ENCODE measurements at places on chromosomes 11 and 22.

DNA sequence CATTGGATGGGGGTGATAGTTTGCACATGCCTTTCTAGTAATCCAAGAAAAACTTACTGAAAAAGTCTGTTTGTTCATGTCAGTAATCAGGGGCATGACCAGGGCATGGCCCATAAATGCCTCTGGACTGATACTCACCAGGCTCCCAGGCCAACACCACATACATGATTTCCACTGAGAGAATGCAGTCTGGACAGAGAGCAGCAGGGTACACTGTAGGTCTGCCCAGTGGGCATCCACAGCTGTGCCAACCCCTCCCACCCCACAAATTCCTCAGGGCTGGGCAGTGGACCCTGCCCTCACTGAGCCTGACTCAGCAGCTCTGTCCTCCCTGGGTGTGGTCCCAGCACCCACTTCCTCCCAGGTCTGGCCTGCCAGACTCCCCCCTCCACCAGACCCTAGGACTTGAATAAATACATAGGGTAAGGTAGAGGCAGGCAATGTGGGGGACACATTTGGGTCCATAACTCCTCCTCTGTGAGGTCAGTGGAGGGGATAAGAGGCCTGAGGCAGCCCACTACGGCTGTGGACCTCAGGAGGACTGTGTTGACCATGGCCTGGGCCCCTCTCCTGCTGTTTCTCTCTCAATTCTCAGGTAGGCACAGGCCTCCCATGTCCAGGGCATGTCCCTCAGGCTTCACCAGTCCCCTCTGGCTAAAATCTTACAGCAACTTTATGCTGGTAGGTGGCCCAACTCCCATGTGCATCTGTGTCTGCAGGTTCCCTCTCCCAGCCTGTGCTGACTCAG lies 92.2 kb upstream of the TOP3B start:
- DNase-seq, result no peak

- DNase-seq, result no peak
These were observed 7.8 kb downstream of the BCR start for GRCh38 chr22:23187871-23188700.

DNA sequence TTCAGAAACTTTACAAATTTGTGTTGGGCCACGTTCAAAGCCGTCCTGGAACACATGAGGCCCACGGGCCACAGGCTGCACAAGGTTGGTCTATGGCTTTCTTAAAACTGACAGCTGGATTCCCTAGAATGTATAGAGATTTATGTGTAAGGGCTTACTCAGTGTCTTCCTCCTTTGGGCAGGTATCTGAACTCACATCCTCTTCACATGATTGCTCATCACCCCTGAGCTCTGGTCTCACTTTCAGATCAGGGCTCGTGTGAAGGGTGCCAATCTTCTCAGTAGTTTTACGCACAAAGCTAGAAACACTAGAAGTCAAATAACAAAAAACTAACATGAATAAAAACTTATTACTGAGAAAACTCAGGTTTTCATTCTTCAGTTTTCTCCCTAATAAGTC lies 27.1 kb downstream of the HPS5 start:
- DNase-seq, result peak; percentile 62

DNA sequence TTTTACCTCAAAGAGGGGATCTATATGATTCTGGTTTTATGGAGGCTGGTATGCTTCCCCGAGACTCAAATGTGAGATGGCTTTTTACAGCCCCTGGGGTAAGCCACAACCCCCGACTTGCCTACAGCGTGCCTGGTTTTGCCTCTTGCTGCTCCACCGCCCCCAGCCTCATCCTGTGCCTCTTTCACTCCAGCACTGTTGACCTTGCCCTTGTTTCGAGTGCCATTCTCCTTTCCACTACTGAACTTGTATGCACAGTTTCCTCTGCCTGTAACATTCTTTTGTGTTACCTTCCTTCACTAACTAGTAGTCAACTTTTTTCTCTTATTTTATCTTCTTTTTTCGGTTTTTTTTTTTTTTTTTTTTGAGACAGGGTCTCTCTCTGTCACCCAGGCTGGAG lies 219.0 kb upstream of the ZBED5 start:
- DNase-seq, result no peak

- no peak for DNase-seq
These were observed 12.0 kb downstream of the TNNT3 start for GRCh38 chr11:1931341-1932104.

GRCh38 chr11:77055101-77055561 lies 11.6 kb upstream of the CAPN5 start:
- no peak for DNase-seq

GRCh38 chr11:83549984-83550667 lies 264.0 kb upstream of the CCDC90B start:
- no peak for DNase-seq

GRCh38 chr22:47628477-47629272 lies 866.2 kb downstream of the TBC1D22A start:
- no peak for DNase-seq

- DNase-seq, result peak; percentile 74
These were observed 16.9 kb upstream of the RAC2 start for GRCh38 chr22:37260901-37261336.

DNA sequence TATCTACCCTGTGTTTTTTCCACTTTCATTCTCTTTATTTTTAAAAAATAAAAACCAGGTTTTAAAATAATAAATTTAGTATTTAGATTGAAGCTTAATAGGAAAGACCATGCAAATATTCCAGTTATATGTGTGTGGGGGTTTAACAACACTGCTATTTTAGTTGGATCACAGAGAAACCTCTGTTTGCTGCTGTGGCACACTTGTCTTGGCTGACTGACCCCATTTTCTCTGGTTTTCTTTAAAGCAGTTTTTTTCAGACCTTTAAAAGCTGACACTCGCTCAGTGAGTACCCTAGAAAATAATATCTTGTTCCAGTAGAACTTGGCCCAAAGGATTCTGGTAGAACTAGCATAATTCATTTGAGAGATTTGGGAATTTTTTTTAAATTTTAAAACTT lies 31.6 kb downstream of the ACER3 start:
- peak; percentile 38 for DNase-seq

GRCh38 chr11:42870480-42870879 lies 441.3 kb upstream of the API5 start:
- no peak for DNase-seq

GRCh38 chr22:26585104-26585790 lies 4.7 kb downstream of the TPST2 start:
- no peak for DNase-seq

DNA sequence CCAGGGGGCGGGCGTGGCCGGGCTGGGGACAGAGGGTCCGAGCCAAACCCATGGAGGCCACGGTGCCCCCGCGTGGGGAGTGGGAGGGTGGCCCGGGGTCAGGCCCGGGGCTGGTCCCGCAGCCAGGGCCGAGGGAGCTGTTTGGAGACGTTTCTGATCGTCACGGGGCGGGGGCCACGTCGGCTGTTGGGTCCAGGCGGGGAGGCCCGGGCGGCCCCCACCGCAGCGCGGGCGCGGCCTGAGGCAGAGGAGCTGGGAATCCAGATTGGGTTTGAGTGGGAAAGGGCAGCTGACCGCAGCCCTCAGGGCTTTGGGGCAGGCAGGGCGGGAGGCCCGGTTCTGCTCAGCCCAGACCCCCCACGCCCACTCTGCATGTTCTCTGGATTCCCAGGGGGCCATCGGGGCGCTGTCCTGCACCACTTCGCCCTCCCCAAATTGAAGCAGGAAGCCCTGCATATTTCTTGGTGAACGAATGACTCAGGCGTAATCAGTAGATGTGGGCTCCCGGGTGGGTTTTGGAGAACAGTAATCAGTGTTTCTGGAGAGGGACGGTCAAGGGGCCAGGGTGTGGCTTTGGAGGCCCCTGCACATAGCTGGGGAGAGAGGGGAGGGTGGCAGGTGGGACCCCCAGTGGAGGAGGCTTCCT lies 583 bp downstream of the MRPL23 start:
- DNase-seq, result no peak

DNA sequence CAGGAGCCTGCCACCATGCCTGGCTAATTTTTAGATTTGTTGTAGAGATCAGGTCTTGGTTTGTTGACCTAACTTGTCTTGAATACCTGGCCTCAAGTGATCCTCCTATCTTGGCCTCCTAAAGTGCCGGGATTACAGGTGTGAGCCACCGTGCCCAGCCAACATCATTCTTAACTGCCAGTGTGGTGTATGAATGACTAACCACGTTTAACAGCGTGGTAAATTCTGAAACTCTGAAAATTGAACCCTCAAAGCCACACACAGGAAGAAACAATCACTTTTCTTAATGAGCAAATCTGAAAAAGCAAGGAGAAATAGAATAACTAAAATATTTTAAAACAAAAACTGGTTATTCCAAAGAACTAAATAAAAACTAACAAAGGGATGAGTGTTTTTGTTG lies 7.4 kb downstream of the TMEM9B start:
- no peak for DNase-seq

DNA sequence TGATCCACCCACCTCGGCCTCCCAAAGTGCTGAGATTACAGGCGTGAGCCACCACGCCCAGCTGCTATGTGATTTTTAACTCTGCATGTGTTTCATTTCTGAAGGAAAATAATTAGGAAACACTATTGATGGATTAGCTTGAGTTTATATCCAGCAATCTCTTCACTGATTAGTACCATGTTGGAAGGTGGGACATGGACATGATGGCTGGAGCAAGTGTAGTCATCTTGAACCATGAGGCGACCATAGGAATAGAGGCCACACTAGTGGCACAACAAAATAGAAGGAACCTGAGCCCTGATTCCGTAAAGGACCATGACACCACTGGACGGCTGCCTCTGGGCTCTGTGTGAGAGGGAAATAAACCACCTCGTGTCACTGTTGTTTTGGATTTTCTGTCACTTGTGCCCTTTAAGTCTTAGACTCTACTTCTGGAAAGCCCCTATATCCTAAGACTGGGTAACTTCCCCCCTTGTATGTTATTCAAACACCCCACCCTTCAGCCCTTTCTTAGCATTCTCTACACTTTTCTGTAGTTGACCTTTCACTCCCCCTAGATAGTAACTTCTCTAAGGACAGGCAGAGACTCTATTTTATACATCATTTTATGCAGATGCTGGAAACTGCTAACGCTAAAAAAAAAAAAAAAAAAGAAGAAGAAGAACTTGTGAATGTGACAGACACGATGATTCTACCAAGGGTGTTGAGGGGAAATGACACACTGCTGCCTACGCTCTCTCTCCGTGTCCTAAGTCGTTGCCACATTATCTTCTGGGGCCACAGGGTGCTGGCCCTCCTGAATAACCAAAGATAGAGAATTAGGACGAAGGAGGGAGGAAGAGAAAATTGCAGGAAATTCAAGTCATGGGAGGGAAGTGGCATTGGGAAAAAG lies 2.7 kb upstream of the VPS37C start:
- no peak for DNase-seq

DNA sequence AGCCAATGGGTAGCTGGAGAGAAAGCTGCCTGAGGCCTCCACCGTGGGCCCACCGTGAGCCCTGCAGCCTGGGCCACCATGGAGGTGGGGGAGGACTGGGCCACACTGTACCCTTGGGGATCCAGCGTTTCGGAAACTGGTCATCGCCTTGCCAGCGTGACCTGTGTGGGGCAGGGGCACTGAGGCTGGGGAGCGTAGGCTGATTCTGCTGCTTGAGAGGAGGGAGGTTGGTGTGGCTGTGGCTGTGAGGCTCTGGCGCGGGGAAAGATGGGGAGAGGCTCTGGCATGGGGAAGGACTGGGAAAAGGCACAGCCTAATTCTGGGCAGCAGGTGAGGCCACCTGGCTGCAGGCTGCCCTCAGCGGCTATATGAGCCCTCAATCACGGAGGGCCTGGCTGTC lies 12.6 kb upstream of the TTLL12 start:
- DNase-seq, result no peak

- DNase-seq, result no peak
These were observed 169.8 kb downstream of the GUCY1A2 start for GRCh38 chr11:106848526-106848925.

- no peak for DNase-seq
These were observed 153.3 kb downstream of the SWAP70 start for GRCh38 chr11:9817191-9817590.

DNA sequence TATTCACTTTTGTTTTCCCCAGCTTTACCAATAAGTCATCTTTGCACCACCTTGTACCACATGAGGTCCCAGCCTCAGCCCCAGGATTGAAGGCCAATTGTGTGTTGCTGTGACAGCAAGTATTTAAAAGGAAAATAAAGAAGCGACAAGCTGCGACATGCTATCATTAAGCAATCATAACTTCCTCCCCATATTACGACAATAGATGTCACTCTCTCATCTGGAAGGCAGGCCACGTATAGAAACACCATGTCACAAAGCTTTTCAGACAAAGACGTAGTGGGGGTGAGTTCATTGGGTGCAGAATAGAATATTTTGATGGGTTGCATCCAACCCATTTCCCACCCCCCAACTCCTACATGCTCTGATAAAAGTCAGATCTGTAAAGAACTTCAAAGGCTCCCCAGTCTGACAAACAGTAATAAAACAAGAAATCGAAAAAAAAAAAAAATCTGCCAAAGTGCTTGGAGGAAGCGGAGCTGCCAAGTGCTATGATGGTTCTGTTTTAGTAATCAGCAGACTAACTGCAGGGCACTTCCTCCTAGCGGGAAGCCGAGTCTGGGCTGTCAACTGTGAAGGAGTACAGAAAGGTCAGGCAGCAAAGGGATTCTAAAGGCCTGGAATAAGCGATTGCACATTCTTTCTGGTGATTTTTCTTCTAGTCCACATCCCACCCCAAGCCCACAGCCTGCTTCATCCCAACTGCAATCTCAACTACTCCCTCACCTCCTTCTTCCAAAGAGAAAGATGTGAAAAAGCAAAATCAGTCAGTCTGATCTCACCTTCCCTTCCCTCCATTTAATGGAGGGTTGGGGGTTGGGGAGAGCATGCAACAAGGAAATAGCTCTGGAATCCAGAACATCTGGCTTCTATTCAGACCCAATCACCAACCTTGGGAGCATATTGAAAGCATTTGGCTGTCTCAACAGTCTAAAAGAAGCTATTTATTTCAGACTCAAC lies 131.4 kb upstream of the UBASH3B start:
- no peak for DNase-seq

GRCh38 chr11:77081976-77082836 lies 15.4 kb downstream of the CAPN5 start:
- no peak for DNase-seq

- peak; percentile 18 for DNase-seq
These were observed 26.8 kb downstream of the RNF141 start for GRCh38 chr11:10514202-10514601.

- DNase-seq, result no peak
These were observed 75.6 kb upstream of the APOA1 start for GRCh38 chr11:116913000-116913399.

Data from SK-MEL-5 (cell line).